ENCODE measurements at places on chromosomes 2 and 18.

DNA sequence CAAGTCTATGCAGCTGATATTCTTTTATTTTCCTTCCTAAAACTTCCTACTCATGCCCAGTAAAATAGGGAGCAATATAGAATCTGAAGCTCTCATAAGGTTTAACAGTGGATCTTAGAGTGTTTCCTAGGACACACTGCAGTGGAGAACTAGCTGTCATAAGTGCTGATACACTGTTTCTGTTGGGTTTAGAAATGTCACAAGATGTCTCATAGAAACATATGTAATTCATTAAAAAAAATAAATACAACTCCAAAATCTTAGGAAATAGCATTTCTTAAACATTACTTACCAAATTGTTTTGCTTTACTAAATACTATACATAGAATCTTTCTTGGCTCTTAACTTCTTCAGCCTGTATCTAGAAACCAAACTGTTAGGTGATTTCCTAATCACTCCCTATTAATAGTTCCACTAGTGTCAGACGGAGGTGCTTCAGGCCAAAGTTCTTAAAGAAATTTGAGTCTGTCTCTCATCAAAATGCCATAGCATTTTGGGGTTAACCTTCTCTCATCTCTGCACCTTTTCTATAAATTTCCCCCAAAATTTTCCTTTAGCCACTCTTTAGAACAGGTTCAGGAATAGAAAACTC, 93.7 kb downstream of the CERKL start:
- no peak for DNase-seq

DNA sequence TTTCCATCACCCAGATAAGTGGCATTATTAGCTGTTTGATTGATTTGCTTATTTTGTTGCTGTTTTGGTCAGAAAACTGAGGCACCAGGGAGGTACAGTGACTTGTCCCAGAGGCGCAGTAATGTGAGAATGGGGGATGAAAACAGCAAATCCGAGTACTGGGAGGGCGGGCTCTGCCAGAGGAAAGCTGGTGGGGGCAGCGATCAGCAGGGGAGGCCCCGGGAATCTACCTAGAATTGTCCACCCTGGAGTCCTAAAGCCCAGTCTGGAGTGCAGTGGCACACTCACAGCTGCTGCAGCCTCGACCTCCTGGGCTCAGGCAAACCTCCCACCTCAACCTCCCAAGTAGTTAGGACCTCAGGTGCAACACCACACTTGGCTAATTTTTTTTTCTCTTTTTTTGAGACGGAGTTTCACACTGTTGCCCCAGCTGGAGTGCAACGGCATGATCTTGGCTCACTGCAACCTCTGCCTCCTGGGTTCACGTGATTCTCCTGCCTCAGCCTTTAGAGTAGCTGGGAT, 17.0 kb upstream of the PTMA start:
- no peak for DNase-seq

GRCh38 chr18:75854174-75854573, 426.7 kb upstream of the SMIM21 start:
- no peak for DNase-seq

GRCh38 chr2:191026377-191026776, 12.4 kb upstream of the STAT1 start:
- DNase-seq: no peak

DNA sequence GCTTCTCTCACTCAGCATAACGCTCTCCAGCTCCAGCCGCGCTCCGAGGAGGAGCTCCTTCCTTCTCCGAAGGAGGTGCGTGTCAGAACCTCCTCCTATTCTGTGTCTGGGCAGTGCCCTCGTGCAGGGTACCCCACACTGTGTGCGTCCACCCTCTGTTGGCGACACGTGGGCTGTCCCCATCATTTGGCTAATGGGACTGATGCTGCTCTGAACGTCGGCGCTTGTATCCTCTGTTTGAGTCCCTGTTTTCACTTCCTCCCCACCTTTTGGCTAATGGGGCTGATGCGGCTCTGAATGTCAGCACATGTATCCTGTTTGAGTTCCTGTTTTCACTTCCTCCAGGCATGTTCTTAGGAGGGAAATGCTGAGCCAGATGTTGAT, 22.2 kb downstream of the KCNG2 start:
- DNase-seq: no peak

DNA sequence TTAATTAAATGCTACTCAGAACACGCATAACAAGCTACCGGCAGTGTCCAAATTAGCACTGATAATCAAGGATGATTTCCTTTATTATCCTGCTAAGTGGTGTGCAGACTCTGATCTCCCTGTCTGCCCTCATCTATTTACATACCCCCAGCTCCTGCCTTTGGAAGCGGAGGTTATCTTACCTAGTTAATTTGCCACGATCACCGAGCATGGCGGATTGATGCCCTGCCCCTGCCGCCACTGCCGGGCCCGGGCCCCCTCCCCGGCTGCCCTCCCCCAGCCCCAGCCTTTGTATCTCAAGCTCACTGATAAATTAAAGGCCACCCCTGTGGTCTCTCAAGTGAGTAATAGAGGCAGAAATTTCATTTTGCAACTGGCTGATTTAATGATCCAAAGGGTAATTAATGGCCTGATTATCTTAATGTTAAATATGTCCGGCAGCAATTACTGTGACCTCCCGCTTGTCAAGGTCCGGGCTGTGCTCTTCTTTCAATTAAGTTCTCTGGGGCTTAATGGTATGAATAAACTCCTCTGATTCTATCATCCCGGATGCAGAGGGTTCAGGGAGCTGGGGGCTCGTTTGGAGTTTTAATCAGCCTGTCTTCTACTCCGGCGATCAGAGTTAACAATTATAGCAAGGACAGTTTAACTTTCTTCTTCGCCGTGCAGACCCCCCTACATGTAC, 113.4 kb downstream of the GBX2 start:
- no peak for DNase-seq

DNA sequence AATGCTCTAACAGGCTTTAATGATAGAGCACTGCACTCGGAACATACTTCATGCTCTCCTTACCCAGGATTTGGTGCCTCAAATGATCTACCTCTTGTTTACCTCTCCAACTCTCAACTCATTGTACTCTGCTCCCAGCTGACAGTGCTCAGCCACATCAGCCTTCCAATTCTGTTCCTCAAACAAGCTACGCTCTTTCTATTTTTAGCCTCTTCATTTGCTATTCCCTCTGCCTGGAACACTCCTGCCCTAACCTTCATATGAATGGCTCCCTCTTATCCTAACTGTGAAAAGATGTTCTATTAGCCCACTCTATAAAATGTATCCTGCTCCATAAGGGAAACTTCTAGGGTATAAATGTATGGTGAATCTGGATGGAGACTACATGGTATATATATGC, 42.5 kb downstream of the PIGN start:
- DNase-seq: no peak

Measured in activated naive CD4-positive, alpha-beta T cell (primary cell).